ENCODE measurements at places on chromosomes 11 and 22. TPM values are rescaled to one million over a fixed set of nuclear protein-coding genes. Genes with fewer than 3 reads are reported as not detected.

MMP1 gene
- 0.43 TPM for total RNA-seq

MYRF gene
- total RNA-seq = 1.2 TPM

SLC22A25 gene
- total RNA-seq = not detected

SPON1 gene
- under 0.01 TPM for total RNA-seq

AQP11 gene
- total RNA-seq = 1.1 TPM

RAB39A gene
- 0.39 TPM for total RNA-seq

RFPL3 gene
- total RNA-seq = not detected
